Amygdala (tissue), 56 donors: ENCODE measurements at places on chromosomes 11 and 22.
A peak's percentile ranks its signal among the peaks of the same experiment; 100 is the strongest.

GRCh38 chr11:6576471-6577373, 26.7 kb downstream of the RRP8 start:
- DNase-seq: peak; percentile 72

- no peak for DNase-seq
Measured at GRCh38 chr22:19798891-19799293, 38.3 kb downstream of the TBX1 start.

DNA sequence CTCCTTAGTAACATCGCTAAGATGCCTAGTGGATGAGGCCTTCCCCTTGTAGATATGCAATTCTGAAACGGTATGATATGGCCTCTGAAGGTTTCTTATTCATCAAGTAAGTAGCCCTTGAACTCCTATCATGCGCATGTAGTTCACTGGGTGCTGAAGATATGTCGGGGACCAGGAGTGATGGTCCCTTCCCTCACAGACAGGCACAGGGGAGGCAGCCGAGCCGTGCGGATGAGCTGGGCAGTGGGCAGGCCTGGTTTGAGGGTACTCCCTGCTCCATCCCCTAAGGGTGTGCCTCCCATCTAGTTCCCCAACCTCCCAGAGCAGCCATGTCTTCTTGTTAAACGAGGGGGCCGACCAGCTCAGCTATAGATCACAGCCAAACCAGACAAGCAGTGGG, 40.1 kb downstream of the TP53I11 start:
- no peak for DNase-seq

DNA sequence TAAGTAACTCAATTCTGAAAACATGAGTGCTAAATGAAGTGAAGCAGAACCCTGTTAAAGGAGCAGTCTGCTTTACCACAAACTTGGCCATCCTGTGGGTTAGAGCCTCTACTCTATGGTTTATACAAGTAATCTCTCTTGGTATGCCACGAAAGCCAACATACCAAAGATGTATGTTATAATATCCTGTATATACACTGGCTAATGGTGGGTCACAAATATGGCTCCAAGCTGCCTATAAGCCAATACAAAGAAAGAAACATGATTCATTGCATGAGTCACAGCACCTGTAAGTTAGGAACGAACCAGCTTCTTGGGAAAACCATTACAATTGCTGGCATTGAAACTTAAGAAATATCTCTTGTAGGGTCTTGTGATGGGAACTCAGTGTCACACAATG, 16.1 kb downstream of the XRRA1 start:
- DNase-seq: no peak

- no peak for DNase-seq
Measured at GRCh38 chr11:69003301-69003865, 9.7 kb downstream of the MRGPRF start.

DNA sequence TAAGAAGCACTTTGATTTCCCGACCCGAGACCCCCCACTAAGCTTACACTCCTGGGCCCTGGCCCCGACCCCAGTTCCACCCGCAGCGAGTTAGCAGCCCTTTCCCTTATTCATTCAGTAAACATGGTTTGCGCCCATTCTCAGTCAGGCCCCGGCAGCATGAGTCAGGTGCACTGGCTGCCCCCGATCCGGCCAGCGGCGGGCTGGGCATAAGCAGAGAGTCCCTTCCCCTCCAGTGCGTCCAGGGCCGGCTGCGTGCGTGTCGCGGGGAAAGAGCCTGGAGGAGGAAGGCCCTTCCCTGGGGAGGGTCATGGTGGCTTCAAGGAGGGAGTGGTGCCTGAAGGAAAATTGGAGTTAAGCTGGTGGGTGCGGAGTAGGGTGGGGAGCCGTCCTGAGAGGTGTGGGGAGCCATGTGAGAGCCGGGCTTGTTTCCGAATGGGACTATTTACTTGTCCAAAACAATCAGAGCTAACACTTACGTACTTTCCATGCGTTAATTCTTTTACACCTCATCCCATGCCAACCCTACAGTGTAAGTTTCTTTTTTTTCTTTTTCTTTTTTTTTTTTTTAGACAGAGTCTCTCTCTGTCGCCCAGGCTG, 657 bp downstream of the IGHMBP2 start:
- DNase-seq: no peak

GRCh38 chr11:26580929-26581328, 8.9 kb upstream of the MUC15 start:
- DNase-seq: no peak

GRCh38 chr11:69277074-69277809, 16.7 kb upstream of the MYEOV start:
- DNase-seq: no peak
